ENCODE measurements at places on chromosomes 6 and 20.

DNA sequence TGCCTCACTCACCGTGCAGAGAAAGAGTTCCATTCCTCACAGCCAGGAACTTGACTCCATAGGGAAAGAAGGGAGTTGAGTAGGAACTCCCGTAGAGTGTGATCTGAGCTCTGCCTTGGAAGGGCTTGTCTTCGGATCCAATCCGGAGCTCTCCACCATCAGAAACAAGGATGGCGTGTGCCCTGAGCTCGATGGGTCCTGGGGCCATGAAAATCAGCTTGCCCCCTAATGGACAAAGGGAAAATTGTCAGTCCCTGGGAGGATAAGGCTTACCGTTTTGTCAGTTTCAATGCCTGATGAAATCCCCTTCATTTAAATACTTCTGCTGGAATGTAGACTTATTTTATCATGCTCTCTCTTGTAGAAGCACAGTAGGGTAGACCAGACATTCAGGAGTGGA lies 153.3 kb downstream of the PKHD1 start:
- DNase-seq, result no peak

DNA sequence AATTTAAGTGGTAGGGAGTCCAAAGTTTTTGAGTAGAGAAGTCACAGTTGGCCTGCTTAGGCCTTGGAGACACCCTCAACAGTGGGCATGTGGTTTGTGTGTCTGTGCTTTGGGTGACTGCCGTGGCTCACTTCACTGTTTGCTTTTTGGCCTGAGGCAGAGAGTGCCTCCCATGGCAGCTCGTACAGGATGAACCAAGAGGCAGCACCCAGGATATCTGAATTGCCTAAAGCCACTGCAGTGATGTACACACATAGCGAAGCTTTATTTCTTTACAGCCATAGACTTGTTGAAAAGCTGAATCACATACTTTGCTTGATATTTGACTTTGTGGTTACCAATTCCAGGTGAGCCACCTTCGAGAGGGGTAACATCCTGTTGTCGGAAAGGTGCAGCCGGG lies 21.6 kb downstream of the RREB1 start:
- no peak for DNase-seq

DNA sequence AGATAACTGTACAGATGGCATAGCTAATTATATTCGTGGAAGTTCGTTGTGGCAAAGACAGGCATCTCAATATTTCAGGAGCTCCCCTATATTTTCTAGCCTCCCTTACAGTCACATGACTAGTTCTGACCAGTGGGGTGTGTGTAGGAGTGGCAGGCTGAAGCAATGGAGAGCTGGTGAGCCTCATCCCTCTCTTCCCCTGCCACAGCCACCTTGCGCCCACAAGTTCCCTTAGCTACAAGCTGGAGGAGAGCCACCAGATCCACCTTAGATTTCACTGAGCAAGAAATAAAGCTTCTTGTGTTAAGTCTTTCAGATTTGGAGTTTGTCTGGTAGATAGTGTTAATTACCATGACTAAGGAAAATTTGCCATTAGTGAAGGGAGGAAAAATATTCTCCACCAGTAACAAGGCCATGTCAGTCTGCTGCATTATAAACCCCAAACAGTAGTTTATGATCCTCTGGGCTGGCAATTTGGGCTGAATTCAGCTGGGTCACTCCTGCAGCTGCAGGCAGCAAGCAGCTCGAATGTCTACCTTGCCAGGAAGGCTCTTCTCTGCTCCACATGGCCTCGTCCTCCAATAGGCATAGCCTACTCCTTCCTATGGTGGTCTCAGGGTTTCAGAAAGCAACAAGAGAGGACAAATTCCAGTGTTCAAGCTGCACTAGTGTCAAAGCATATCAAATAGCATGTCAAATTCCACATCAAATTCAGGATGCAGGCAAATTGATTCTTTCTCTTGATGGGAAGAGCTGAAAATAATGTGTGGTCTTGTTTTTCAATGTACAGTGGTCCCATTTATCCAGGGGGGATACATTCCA lies 7.4 kb upstream of the RBCK1 start:
- peak; percentile 55 for DNase-seq

DNA sequence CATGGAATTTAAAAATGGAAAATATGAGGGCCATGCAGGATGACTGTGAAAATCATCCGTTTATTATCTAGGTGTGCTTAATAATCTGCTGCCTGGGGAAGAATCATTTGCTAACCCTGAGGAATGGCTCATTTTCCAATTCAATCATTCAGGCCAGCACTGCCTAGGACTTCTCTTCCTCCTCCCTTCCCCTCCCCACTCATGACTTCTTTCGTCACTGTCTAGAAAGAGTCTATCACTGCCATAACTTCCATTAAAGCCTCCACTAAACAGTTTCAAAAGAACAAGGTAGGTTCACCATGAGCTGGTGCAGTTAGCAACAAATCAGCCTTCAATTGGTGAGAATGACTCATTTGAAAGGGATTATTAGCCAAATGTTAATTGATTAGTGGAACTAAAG lies 43.9 kb downstream of the TSHZ2 start:
- no peak for DNase-seq

GRCh38 chr20:15842872-15843271 lies 730.4 kb downstream of the KIF16B start:
- no peak for DNase-seq

- DNase-seq, result no peak
Measured at GRCh38 chr20:33679758-33680485, 5.7 kb upstream of the NECAB3 start.

DNA sequence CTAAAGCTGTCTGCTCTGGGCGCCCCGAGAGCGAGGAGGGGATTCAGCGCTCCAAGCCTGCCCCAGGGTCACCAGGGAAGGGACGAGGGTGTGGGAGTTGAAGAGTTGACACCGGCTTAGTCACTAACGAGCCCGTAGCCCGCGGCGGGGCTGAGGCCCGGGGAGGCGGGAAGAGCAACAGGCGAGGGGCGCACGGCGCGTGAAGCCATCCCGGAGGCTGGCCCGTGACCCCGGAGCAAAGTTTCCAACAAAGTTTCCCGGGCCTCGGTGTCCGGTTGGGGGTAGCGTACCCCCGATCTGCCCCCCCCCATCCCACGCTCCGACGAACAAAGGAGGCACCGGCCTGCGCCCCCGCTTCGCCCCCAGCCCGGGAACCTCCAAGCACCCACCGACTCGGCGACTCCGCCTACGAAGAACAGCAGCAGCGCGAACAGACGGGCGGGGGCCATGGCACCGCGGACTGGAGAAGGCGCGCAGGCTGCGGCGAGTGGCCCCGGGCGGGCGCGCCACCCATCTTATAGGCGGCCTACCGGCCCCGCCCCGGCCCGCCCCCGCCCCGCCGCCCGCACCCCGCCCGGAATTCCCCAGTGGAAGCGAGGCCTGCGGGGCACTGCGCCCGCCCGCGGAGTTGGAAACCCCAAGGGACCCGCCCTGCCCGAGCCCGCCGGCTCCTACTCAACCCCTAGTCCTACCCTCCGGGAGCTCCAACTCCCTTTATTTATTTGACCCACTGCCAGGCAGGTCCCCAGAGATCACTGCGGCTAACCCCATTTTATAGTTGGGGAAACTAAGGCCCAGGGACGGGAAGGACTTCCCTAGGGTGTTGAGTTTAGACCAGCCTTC lies at the start of gene SDC4:
Gene SDC4 (minus strand): TSS at position 489 of the 843 bp plus-strand sequence. CDS start 40 bp downstream, at position 449.
- no peak for DNase-seq

DNA sequence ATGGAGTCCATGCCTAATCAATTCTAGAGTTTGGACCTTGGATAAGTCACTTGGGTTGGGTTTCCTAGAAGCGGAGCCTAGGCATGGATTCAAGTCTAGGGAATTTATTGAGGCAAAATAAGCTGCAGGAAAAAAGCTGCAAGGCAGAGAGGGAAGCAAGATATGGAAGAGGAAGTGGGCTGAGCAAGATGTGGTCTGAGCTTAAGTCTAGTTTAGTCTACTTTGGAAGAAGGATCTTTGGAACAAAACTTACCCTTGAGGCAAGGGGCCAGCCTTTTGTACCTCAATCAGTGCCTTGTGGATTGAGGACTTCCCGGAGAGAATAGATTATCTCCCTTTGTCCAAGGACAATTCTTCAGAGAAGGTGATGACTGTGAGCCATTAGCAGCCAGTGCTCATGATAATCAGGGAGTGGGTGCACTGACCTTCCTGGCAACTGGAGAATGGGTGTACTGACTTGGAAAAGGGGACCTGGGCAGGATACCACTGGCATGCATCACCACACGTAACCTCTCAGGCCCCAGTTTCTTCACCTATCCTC lies 10.9 kb downstream of the ZSCAN9 start:
- DNase-seq, result no peak

GRCh38 chr6:139080255-139080920 lies 51.8 kb downstream of the ABRACL start:
- no peak for DNase-seq

GRCh38 chr6:165647041-165647440 lies 16.0 kb downstream of the PDE10A start:
- DNase-seq, result no peak

DNA sequence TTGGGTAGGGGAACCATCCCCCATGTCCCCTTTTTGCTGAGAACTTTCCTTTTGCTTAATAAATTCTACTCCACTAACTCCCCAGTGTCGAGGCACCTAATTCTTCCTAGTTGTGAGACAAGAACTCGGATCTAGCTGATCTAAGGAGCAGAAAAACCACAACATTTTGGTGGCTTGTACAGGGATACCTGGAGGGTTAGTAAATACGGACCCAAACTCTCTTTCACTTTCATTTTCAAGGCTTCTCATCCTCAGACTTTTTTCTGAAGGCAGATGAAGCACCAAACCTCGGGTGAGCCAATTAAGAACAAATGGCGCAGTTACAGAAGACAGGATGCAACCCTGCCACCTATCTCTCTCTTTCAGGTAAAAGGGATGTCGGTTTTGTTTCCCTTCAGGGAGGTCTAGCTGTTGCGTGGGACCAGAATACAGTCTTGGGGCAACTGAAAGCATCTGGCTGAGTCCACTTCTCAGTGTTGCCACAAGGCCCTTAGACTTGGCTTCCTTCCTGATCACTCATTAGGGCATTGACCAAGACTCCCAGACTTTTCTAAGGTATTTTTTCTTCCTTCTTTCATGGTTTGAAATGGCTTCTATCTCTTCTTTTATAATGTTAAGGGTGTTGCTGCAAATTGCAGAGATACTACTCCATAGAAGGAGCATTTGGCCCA lies 11.1 kb upstream of the HTR1B start:
- DNase-seq, result no peak

- no peak for DNase-seq
Measured at GRCh38 chr20:25299806-25300205, 51.9 kb downstream of the PYGB start.

GRCh38 chr6:33845031-33845745 lies 41.4 kb upstream of the MLN start:
- DNase-seq, result no peak

GRCh38 chr20:44253528-44253927 lies 6.4 kb downstream of the GDAP1L1 start:
- no peak for DNase-seq

GRCh38 chr20:59064214-59064722 lies 21.7 kb upstream of the PRELID3B start:
- DNase-seq, result no peak

GRCh38 chr6:139330826-139331500 lies 39.2 kb upstream of the TXLNB start:
- DNase-seq, result no peak

- no peak for DNase-seq
Measured at GRCh38 chr6:99645986-99646385, 39.4 kb downstream of the PRDM13 start.

DNA sequence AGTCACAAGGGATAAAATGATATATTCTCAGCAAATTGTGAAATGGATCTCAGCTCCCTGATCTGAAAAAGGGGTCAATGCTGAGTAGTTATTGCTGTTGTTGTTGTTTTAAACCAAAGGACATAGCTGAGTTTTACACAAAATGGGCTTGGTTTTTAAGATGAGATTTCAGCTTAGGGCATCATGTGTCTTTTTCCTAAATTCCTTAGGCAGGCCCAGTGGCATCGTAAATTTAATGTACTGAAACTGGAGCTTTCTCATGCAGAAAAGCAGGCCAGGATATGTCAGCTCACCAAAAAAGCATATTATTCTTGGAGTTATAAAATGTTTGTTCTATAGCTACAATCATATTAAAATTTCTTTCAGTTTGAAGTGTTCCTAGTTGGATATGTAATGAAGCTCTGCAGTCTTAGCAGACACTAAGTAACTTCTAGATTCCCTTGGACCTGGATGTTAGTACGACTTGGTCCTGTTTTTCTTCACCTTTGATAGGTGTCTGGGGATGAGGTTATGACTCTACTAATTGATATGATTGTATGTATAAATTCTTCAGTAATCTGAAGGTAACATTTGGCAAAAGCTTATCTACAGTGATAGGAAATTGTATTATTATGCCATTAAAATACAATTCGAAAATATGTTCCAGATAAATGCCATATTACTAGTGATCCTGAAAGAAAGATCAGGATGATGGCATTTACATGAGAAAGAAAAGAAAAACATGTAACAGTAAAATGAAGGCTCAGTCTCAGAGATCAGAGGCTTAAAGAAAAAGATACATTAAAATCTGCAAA lies 663.3 kb downstream of the RFPL4B start:
- DNase-seq, result no peak

DNA sequence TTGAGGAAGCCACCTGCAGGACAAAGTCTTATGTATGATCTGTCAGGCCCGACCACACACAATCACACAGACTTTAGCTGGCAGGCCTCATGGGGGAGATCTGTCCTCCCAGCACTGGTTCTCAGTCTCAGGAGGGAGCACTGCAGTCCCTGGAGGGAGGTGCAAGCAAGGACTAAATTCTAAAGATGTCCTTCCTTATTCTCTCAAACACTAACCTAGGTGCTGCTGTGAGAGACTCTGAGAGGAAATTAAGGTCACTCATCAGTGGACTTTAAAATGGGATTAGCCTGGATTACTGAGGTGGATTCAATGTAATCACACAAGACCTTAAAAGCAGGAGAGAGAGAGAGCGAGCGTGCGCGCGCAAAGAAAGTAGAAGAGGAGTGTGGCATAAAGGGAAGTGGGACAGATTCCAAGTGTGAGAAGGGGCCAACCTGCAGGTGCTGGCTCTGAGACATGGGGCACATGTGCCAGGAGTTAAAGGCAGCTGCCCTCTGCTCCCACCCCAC lies 14.3 kb downstream of the GLO1 start:
- DNase-seq, result no peak

- no peak for DNase-seq
Measured at GRCh38 chr6:84304881-84305280, 77.4 kb upstream of the CEP162 start.

- peak; percentile 49 for DNase-seq
Measured at GRCh38 chr6:158536084-158536890, 23.6 kb upstream of the TMEM181 start.

DNA sequence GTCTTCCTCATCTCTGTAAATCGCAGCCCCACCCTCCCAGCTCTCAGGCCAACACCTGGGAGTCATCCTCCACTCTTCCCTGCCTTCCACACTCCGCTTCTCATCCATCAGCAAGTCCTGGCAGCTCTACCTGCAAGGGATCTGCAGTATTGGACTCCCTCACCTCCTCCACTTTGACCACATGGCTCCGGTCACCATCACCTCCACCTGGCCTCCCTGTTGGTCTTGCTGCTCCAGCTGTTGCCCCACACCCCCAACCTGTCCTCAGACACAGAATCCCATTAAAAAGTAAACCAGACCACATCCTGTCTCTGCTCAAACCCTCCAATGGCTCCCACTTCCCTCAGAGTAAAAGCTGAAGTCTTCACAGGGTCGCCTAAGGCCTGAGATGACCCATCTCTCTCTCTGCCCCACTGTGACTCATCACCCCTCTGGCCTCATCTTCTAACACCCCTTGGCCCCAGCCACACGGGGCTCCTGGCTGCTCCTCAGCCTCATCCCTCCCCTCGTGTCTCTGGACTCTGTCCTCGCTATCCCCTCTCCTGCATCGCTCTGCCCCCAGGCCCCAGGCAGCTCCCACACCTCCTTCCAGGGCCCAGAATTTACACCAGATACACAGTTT lies 185.1 kb upstream of the SULF2 start:
- DNase-seq, result no peak

All from DND-41 (cell line).